Inflammatory macrophage treated with lipopolysaccharide for 4 hours (primary cell): ENCODE measurements at places on chromosomes 6 and 20.

DNA sequence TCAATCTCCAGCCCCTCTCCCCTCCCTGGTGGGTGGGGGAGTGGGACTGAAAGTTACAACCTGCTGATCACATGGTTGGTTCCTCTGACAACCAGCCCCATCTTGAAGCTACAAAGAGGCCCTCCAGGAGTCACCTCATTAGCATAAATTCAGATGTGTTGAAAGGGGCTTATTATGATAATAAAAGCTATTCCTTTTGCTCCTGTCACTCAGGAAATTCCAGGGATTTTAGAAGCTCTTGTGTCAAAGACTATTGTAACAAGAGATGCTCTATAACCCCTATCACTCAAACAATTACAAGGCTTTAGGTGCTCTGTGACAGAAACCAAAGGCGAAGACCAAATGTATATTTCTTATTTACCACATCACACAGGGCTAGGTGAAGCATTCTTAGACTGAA lies 30.1 kb upstream of the MBOAT1 start:
- DNase-seq = no peak

DNA sequence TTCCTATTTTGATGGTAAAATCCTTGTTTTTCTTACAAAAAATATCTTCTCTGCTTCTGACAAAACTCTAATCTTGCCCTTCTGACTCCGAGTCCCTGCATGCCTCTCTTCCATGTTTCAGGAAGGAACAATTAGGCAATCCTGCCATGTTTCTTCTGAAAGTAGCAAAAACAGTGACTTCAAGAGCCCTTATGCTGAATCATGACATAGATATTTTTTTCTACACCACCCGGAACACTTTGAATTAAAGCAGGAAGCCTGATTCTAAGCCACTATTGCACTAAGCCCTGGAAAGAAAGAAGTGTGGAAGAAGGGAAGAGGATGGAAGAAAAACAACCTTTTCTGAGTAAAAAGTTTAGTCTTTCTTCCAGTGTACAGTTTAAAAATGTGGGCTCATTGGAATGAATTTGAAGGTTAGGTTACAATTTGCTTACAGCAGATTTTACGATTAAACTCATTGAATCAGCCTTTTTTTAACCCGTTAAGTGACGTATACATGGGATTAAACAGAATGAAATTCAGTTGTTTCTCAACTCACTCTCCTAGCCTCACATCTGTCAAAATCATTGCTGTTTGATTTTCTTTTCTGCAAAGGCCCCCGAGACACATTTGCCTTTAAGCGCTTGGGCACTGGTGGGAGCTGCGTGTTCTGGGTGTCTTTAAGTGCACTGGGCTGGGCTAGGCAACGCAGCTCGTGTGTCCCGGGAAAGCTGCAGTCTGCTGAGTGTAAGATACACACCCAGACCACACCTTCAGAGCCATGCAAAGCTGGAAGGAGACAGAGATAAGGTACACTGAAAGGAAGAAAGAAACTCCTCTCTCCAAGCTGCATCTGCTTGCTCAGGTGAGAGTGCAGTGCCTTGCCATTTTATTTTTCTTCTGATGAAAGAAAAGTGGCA lies 159.4 kb upstream of the CITED2 start:
- DNase-seq = peak; percentile 76

DNA sequence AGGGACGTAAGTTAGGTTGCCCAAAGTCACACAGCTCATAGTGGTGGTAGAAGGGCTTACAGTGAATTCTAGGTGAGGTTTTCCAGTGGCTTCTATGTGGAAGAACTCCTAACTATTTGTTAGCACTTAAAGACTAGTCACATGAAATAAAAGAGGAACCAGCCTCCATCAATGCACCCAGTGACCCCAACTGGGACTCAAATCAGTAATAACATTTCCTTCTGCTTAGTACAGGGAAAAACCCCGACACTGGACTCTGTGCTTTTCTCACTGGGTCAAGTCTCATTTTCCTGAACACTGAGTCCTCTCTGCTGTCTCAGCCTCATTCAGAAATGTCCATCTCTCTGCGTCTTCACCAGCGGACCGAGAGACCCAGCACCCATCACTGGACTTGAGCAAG lies 89.2 kb downstream of the SLC22A23 start:
- DNase-seq = peak; percentile 75

DNA sequence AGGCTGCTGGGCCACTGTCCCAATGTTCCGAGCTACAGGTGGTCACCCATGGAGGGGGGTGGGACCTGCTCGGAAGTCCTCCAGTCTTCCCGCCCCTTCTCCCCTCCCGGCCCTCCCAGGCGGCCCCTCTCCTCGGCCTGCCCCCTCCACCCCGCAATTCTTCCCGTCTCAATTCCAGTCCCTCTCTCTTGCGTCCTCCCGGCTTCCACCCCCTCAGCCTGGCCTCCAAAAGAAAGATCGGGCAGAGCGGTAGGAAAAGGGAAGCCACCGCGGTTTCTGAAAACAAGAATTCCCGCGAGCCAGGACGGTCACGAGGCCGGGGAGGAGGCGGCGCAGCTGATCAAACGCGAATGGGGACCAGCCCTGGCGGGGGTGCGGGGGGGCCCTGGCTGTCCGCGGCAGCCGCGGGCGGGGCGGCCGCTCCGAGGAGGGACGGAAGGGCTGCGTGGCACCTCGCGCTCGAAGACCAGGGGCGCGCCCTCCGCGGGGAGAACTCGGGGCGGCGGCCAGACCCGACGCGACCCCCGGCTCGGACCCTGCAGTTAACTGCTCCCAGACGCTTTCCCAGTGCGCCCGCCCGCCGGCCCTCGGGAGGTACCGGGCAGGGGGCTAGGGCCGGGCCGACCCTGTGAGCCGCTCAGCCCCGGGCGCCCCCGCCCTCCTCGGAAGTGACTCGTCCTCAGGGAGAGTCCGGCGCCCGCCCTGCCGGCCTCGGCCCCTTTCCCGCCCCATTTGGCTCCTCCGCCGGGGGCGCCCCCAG lies 1.0 kb downstream of the PXDC1 start:
- peak; percentile 88 for DNase-seq

- DNase-seq = no peak
Measured at GRCh38 chr6:167134448-167135328, 11.8 kb downstream of the CCR6 start.
